ENCODE measurements at places on chromosomes 1 and 21.

DNA sequence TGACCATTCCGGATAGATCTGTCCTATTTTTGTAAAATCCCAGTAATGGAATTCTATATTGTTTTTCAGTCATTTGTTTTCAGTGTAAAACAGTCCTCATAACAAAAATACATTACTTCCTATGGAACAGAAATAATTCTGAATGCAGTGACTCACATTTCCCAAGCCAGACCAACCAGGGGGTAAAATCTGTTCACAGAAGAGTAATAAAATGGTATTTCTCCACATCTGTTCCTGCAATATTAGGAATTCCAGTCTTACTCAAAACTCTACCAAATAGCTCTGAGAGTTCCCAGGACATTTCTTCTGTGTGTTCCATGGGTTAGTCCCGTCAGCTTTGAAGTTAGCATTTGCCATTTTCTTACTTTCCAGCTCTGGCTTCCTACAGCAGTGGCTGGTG is 2.6 kb upstream of the DDR2 start:
- no peak for DNase-seq

DNA sequence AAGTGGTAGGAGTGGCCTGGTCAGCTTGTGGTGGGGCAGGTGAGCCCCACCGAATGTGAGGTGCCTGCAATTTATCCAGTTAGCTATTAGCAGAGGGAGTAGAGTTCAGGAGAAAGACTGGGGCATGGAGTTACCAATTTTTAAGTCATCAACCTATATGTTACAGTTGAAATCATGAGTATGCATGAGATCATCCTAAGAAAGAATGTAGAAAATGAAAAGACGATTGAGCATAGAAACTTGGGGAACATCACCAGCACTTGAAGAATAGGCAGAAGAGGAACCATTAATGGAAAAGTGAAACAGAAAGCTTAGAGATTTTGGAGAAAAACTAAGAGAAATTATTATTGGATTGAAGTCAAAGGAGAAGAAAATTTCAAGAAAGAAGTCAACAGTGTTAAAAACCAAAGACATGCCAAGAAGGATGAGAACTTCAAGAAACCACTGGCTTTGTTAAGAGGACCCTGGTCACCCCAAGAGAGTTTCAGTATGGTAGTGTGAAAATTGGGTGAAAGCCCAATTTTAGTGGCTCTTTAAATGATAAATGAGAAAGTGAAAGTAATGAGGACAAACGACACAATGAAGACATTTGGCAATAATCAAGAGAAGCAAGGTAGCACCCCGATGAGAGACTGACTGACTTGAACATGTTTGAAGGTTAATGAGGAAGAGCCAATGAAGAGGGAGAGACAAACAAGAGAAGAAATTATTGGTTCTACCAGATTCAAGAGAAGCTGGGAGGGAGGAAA is 36.7 kb downstream of the DNASE2B start:
- no peak for DNase-seq

DNA sequence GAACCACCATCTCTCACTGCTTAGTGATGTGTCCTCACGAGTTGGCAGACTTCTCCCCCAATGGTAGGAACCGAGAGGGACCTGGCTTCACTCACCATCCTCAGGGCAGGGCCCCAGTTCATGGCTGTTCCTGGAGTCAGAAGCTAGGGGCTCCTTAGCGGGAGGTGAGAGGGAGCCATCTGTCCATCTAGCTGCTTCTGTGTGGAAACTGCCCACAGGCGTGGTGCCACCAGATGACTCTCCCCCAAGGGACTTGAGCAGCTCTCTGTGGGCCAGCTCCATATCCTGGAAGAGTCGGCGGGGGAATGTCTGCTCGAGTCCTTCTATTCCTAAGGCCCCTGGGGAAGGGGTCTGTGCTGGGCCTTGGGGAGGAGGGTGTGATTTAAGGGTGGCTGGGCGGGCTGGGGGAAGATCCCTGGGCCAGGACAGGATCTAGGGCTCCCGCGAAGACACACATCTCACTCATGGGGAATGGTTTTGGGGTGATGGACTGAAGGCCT is 16.3 kb downstream of the LRRC71 start:
- DNase-seq: no peak

- no peak for DNase-seq
Measured at GRCh38 chr1:2432441-2432844, 20.1 kb upstream of the PEX10 start.

GRCh38 chr1:220164517-220164916 is 70.6 kb downstream of the IARS2 start:
- DNase-seq: no peak

- no peak for DNase-seq
Measured at GRCh38 chr1:248847956-248848561, 10.0 kb downstream of the ZNF672 start.

DNA sequence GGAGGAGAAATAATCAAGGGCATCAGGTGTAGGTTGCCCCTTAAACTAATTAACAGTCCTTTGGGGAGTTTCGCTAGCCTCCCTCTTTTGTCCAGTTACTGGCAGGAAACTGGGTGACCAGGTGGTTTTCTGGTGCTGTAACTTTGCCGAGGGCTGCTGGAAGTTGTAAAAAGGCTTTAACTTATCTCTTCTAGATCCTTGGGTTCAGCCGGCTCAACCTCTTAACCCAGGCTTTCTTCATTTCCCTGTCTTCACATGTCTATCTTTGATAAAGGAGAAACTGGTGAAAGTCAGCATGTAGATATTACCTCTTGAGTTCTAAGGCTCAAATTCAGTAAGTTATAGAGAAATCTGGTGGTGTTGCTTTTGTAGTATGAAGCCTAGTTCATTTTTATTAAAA is 289.7 kb upstream of the NRIP1 start:
- DNase-seq: no peak

Measured in stimulated activated CD8-positive, alpha-beta memory T cell treated with anti-CD3 and anti-CD28 coated beads, Interleukin-7, amount 100 ng/mL, for 1 hour (primary cell).